H1 (cell line): ENCODE measurements at places on chromosomes 6 and 20. TPM values are rescaled to one million over a fixed set of nuclear protein-coding genes. Genes with fewer than 3 reads are reported as not detected.

DNA sequence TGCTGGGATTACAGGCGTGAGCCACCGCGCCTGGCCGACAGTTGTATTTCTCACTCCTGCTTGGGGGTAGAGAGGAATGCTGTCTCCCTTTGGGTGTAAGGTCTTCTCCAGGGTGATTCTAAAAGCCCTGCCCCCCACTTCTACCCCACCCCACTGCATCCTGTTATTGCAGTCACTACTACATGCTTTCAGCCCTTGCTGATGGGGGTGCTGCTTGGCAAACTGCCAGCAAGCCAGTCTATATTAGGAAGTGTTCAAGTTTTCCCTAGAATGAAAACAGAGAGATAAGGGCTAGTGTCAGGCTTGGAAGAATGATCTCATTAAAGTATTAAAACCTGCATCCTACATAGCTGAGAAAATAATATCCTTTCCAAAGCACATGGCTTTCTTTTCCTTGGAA, 31.3 kb downstream of the TTI1 start:
- DNase-seq: no peak

- no peak for DNase-seq
Measured at GRCh38 chr6:36127462-36128016, 2.8 kb upstream of the MAPK13 start.

GRCh38 chr20:24916412-24916811, 32.7 kb upstream of the CST7 start:
- DNase-seq: no peak

- no peak for DNase-seq
Measured at GRCh38 chr20:2380601-2381000, at the start of gene TGM6. TSS of gene TGM6 (plus strand) at chr20:2380901. CDS start at chr20:2380969, 68 bp downstream.

DNA sequence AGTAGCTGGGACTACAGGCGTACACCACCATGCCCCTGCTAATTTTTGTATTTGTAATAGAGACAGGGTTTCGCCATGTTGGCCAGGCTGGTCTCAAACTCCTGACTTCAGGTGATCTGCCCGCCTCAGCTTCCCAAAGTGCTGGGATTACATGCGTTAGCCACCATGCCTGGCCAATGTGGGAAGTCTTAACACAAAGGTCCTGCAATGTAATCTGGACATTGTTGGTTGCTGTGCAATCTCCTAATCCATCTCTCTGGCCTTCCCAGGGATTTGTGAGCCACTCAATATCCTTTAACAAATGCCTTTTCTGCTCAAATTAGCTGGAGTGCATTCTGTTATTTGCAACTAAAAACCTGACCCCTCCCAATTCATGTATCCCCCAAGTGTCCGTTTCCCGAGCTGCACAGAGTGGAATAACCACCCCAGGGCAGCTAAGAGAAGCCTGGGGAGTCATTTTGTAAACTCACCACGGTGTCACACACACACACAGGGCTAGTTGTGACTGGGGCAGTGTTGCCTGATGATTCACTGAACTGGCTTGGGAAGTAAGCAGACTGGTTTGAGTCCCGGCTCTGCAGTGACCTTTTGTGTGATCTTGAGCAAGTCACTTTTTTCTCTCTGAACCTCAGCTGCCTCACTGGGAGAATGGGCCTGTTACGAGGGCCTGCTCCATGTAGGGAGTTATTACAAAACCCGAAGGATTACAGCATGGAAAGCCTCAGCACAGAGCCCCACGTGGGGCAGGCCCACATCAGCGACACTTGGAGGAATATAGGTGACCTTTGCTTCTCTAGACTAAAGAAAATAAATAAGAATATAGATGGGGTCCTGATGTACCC, 152.3 kb downstream of the ZMYND8 start:
- DNase-seq: no peak

HSF2 gene
- 13.7 and 16.3 TPM in 2 replicates for total RNA-seq
